ENCODE measurements at places on chromosomes 5 and 9.

DNA sequence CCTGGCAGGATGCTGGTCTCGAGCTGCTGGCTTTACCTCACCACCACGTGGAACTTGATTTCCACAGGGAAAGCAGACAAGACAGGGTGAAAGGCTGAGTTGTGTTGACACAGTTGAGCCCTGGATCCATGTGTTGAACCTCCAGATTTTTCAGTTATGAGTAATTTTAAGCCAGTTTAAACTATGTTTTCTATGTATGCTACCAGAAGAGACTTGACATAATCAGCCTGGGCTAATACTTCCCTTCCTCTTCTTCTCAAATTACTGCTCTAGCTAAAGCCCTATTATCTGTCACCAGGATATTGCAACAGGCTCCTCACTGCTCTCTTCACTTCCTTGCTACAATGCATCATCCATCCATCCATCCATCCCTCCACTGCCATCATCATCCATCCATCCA, 12.0 kb upstream of the PHYKPL start:
- no peak for DNase-seq

- no peak for DNase-seq
These were observed 121.7 kb downstream of the GIN1 start for GRCh38 chr5:102998224-102998623.

- no peak for DNase-seq
These were observed 10.0 kb upstream of the AGPAT2 start for GRCh38 chr9:136697146-136697820.

- DNase-seq: no peak
These were observed 2.8 kb downstream of the MYO10 start for GRCh38 chr5:16933337-16933736.

- DNase-seq: no peak
These were observed 130.1 kb upstream of the SLC44A1 start for GRCh38 chr9:105114318-105114717.

- DNase-seq: no peak
These were observed 9.6 kb downstream of the ROPN1L start for GRCh38 chr5:10451137-10451824.

GRCh38 chr9:123305879-123306278, 37.5 kb upstream of the STRBP start:
- no peak for DNase-seq

- DNase-seq: no peak
These were observed 17.8 kb downstream of the PHF2 start for GRCh38 chr9:93594041-93594756.

DNA sequence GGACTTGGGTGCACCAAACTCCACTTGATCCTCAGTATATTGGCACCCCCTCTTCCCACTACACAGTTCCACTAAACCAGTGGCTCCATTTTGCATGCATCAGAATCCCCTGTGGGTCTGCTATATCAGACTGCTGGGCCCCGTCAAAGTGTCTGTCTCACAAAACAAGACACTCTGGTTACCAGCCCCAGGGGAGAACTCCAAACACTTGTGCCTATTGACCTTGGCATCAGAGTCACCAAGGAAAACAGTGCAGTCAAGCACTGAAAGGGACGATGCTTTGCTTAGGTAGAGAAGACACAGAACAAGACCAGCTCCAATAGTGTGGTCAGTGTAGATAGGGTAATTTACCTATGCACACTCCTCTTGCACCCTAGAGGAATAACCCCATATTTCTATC, 205.8 kb upstream of the RAI14 start:
- no peak for DNase-seq

DNA sequence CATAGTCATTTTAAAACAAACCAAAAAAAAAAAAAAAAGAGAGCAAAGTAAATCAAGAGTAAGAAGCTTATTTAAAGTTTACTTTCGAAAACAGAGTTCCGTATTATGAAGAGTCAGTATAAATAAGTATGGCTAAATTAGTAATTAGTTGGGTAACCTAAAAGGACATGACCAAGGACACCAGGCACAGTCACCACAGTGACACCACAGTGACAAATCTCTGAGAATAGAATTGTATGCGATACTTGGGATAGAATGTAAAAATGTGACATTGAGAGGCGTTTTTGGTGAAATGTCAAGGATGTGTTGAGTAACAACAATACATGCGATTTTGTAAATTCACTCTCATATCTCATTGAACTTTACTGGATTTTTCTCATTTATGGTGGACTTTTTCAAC, 150.9 kb upstream of the SPEF2 start:
- no peak for DNase-seq

GRCh38 chr5:72163349-72163983, 56.2 kb downstream of the MAP1B start:
- no peak for DNase-seq

DNA sequence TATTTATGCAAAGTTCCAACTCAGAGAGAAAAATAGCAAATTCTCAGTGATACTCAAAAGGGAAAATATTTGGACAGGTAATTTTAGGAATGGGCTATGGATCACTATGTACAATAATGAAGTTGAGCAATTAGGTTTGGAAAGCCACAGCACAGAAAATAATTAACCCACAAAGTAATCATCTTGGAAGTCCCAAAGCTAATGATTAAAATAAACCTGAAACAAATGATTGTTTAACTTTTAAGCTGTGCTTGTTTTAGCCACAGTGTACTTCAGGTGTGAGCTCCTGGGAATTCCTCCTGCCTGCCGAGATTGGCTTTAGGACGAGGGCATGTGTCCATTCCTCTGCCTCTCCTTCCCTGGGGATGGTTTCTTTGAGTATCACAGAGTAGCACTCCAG, 403.9 kb downstream of the ZSWIM6 start:
- no peak for DNase-seq

- no peak for DNase-seq
These were observed 35.6 kb downstream of the PTCD2 start for GRCh38 chr5:72355706-72356299.

- no peak for DNase-seq
These were observed 28.4 kb upstream of the LAMC3 start for GRCh38 chr9:130980526-130980925.

DNA sequence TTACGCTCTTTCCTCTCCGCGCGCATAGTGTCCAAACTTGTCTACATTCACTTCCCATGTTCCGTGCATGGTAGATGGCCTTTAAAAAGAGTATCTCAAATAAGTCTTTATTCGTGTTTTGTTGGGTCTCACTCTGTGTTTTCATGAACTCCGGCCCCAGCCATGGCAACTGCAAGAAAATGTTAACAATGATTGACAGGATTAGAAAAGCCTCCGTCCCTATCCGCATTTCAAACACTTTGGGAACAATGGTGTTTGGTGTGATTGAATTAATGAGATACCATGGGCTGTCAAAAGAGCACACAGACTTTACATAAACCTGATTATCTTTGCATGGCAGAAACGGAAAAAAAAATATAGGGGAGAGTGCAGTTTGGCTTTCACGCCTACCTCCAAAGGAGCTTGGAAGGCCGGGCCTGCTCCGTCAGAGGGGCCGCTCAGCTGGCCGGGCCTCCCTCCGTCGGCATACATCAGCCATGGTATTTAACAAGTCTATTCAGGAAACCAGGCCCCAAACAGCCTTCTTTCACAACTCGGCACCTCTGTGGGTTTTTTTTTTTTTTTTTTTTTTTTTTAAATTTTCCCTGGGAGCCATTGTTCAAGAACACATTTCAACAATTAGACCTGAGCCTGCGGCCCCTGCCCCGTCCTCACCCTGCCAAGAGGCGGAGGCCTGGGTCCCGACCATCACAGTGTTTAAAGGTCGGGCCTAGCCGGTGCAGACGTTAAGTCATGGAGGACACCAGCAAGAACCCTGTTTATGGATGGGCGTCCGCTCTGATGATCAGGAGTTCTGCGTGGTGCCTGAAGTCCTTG, 323.8 kb upstream of the IRX4 start:
- DNase-seq: no peak

- no peak for DNase-seq
These were observed 726 bp upstream of the ADGRV1 start for GRCh38 chr5:90557871-90558270.

Measured in stimulated activated CD8-positive, alpha-beta memory T cell treated with anti-CD3 and anti-CD28 coated beads, Interleukin-2, amount 100 ng/mL, for 1 hour (primary cell).